ENCODE measurements at places on chromosomes 7 and 10. TPM values are rescaled to one million over a fixed set of nuclear protein-coding genes. Genes with fewer than 3 reads are reported as not detected.
A peak's percentile ranks its signal among the peaks of the same experiment; 100 is the strongest.

DNA sequence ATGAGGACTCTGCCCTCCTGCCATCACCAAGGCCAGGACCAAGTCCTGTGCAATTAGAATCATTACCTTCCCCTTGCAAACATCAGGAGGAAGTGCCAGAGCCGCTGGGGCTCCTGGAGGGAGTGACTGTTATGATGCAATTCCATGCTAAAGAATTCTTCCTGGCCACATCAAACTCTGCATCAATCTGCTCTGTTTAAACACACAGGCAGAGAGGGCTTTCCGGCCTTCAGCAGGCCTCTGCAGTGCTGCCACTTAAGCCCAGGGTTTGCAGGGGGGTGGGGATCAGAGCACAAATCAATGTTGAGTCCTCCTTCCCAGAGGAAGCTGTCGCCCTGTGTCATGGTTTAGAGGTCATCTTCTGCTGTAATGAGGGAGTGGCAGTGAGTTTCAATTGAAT, 58.1 kb downstream of the CTBP2 start:
- no peak overlapping the region for H3K27ac ChIP-seq
- H3K4me1 ChIP-seq: peaks cover 15% of the 10 kb centered on the region
- H3K4me3 ChIP-seq: no peak overlapping the region
- no peak for DNase-seq
- no peaks in the 10 kb centered on the region for H3K27me3 ChIP-seq

The CRYGN gene
- total RNA-seq: 0.09 TPM

GRCh38 chr10:75288140-75288711, 52.5 kb upstream of the COMTD1 start:
- H3K27ac ChIP-seq: no peak overlapping the region
- DNase-seq: no peak
- peaks cover 12% of the 10 kb centered on the region for H3K4me1 ChIP-seq
- H3K27me3 ChIP-seq: peaks cover 10% of the 10 kb centered on the region

- H3K36me3 ChIP-seq: peaks cover 67% of the 10 kb centered on the region
- H3K27ac ChIP-seq: no peak overlapping the region
- H3K27me3 ChIP-seq: no peaks in the 10 kb centered on the region
- no peak overlapping the region for H3K4me3 ChIP-seq
Observed at GRCh38 chr10:73859784-73860491, 14.4 kb downstream of the CAMK2G start.

The ARHGAP21 gene
- total RNA-seq: 63.7 TPM

- H3K27me3 ChIP-seq: no peaks in the 10 kb centered on the region
- H3K4me3 ChIP-seq: no peak overlapping the region
- peak; percentile 54 for DNase-seq
- no peak overlapping the region for H3K27ac ChIP-seq
- H3K36me3 ChIP-seq: no peaks in the 10 kb centered on the region
Observed at GRCh38 chr7:41504214-41504980, 198.5 kb downstream of the INHBA start.

DNA sequence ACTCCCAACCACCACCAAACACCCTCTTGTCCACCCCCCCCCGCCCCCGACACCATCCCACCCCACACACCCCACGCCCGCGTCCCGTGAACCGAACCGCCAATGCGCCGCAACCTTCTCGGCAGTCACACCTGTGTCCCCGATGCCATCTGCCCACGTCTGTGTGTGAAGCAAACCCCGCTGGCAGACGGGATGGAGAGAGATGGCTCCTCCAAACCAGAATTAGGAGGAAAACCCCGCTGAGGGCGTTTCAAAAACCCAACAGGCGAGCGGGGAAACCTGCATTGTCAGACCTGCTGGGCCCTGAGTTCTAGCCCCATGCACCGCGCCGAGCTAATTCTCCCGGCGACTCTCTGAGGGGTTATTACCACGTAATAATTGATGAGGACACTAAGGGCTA, 28.6 kb upstream of the KCNK18 start:
- no peaks in the 10 kb centered on the region for H3K36me3 ChIP-seq
- peaks cover 23% of the 10 kb centered on the region for H3K4me1 ChIP-seq
- no peak overlapping the region for H3K4me3 ChIP-seq
- no peak overlapping the region for H3K27ac ChIP-seq
- DNase-seq: no peak

- no peaks in the 10 kb centered on the region for H3K4me1 ChIP-seq
- no peak overlapping the region for H3K27ac ChIP-seq
- no peaks in the 10 kb centered on the region for H3K36me3 ChIP-seq
- no peaks in the 10 kb centered on the region for H3K27me3 ChIP-seq
Observed at GRCh38 chr7:118195837-118196474, 12.0 kb downstream of the LSM8 start.

DNA sequence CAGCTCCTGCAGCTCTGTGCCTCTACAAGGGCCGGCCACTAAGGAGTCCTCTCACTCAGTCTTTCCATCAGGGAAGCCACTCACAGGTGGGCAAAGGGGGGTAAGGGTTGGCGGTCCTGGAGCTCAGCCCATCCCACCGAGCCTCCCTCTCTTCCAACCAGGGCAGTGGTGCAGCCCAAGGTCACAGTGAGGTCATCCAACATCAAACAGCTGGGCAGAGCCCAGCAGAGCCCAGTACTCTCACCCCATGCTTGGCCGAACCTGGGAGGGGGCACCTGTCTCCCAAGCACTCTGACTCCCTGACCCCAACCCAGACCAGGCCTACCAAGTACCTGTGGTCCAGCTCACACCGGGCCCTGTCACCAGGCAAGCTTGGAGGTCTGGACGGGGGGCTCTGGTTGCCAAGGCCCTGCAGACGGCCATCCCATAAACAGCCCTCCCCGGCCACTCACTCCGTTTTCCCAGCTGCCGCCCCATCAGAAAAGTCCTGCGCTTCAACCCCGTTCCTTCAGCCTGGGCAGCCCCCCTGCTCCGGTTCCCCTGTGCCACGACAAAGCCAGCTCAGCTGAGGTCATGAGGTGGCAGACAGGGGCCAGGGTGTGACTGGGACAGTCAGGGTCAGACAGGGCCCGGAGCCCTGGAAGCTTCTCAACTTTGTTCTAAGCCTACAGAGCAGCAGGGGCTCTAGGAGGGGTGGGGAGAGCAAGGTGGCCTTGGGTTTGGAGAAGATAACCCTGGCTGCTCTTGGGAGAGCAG, 27.5 kb downstream of the PDGFA start:
- no peak overlapping the region for H3K27ac ChIP-seq
- no peak for DNase-seq
- H3K4me1 ChIP-seq: peaks cover 39% of the 10 kb centered on the region
- H3K27me3 ChIP-seq: no peaks in the 10 kb centered on the region
- no peak overlapping the region for H3K4me3 ChIP-seq

DNA sequence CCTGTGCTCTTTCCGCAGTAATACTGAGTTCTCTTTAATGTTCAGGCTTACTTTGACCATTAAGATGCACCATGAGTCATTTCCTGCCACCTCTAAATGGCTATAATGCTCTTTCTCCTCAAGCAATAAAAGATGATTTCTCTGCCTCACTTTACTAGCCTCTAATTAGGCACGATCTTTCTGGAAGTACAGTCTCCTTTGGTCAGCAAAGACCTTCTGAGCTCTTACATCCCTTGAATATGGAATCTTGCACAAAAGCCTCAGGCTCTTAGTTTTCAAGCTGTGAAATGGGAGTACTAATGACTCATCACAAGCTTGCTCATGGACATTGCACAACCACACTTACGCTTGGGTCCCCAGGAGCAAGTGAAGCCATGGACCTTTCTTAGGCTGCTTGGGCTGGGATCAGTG, 85.9 kb downstream of the FRMD4A start:
- H3K36me3 ChIP-seq: no peaks in the 10 kb centered on the region
- DNase-seq: no peak
- no peak overlapping the region for H3K4me3 ChIP-seq
- H3K27me3 ChIP-seq: peaks cover 7% of the 10 kb centered on the region

GRCh38 chr10:1403508-1404322, 333.6 kb downstream of the ADARB2 start:
- H3K27ac ChIP-seq: no peak overlapping the region
- no peak for DNase-seq
- peaks cover 4% of the 10 kb centered on the region for H3K27me3 ChIP-seq
- no peaks in the 10 kb centered on the region for H3K36me3 ChIP-seq
- H3K4me1 ChIP-seq: peaks cover 10% of the 10 kb centered on the region

The NPFFR1 gene
- not detected for total RNA-seq

- H3K27ac ChIP-seq: no peak overlapping the region
- peaks cover 6% of the 10 kb centered on the region for H3K4me1 ChIP-seq
- peaks cover 13% of the 10 kb centered on the region for H3K27me3 ChIP-seq
- H3K4me3 ChIP-seq: no peak overlapping the region
- no peaks in the 10 kb centered on the region for H3K36me3 ChIP-seq
Observed at GRCh38 chr7:133115596-133115995, 33.7 kb upstream of the CHCHD3 start.

- peak; percentile 95 for DNase-seq
- no peak overlapping the region for H3K4me3 ChIP-seq
- peaks cover 20% of the 10 kb centered on the region for H3K4me1 ChIP-seq
- H3K27ac ChIP-seq: peak overlapping the region; percentile 66
- no peaks in the 10 kb centered on the region for H3K36me3 ChIP-seq
Observed at GRCh38 chr10:126731610-126731990, 61.1 kb upstream of the C10orf90 start.

GRCh38 chr10:21934307-21934706, 69.2 kb downstream of the DNAJC1 start:
- no peaks in the 10 kb centered on the region for H3K27me3 ChIP-seq
- no peak for DNase-seq
- H3K4me1 ChIP-seq: no peaks in the 10 kb centered on the region
- H3K27ac ChIP-seq: no peak overlapping the region
- H3K4me3 ChIP-seq: no peak overlapping the region

DNA sequence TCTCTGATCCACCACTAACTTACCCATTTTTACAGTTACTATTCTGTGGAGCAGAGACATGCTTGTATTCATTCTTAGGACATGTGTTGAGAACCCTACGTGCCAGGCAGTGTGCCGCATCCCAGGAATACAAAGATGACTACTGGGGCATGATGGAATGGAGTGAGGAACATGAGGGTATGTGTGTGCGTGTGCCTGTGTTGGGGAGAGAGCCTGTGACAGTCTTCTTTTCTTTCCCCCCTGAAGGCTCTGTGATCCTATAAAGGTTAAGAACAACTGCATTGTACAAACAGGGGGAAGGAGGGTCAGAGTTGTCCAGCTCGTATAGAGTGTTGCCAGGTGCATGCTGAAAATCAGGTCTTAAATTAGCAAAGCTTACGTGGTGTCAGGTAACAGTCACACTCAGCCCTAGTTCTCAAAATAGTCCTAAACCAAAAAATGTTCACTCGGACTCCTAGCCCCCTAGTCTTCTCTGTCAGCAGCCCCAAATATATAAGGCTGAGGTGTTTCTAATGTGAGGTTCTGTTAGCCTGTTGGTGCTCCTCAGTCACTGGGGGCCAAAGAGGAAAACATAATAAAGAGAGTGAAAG, 161.9 kb downstream of the CELF2 start:
- no peak for DNase-seq
- no peaks in the 10 kb centered on the region for H3K27me3 ChIP-seq
- peak overlapping the region; percentile 10 for H3K27ac ChIP-seq

The CTTNBP2 gene
- total RNA-seq: 2.8 TPM

DNA sequence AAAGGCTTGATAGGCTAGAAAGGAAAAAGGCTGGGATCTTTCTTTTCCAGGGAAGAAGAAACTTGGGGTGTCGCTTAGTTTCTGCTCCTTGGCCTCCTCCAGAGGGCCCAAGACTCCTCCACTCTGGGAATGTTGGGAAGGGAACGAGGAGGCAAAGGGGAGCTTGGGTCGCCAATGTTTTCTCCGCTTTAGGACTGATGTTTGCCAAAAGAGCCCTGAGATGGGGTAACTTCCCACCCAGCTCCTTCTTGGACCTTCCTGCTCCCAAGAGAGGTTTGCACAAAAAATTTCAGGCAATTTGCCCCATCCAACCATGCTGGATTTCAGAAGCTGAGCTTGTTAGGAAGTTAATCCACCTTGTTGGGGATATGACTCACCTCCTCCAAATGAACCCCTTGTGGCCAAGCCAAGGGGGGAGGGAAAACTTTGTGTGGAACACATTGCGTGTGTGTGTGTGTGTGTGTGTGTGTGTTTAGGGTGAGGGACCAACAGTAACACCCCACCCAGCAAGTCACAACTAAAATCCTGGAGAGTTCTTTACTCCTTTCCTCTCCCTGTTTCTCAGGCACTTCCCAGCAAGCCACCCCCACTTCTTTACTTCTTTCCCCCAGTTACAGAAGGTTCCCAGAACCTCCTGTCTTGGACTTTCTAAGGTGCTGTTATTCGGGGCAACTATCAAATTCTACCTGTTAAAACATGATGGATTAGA, 8.7 kb upstream of the HOXA2 start:
- H3K27ac ChIP-seq: peak overlapping the region; percentile 94
- H3K27me3 ChIP-seq: peaks cover 31% of the 10 kb centered on the region
- peaks cover 18% of the 10 kb centered on the region for H3K36me3 ChIP-seq
- peaks cover 51% of the 10 kb centered on the region for H3K4me1 ChIP-seq

DNA sequence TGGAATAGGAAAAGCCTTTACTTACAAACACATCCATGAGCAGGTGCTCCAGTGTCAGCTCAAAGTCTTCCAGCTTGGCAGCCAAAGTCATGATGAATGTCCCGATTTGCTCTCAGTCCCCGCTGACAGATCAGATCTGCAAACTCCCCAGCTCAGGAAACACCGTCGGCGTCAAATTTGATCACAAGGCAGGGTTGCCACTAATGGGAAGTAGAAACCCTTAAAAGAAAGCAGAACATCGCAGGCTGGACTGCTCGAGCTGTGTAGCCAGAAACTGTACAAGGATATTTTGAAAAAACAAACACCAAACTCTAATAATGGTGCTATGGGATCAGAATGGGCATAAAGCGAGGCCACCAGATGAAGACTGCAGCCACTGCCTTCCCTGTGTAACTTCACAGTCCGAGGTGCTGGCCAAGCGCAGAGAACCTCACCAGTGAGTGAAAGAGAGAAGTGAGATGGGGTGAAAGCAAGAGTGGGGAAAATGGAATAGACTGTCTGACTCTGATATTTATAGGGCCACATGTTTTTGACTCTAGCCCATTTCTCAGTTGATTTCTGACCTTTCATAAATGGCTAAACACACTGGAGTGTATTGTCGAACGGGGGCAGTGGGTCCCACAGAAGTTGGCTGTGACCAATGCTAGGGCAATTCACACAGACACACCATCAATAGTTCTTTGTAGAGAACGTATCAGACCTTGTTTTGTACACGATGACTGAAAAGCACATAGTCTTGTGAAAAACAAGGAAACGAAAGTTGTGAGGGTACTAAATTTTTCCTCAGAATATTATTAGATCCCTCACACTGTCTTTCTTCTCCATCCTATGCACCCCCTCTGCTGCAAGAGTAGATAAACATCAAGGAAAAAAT, 306.2 kb downstream of the FRMD4A start:
- peaks cover 2% of the 10 kb centered on the region for H3K27me3 ChIP-seq
- no peaks in the 10 kb centered on the region for H3K36me3 ChIP-seq
- H3K27ac ChIP-seq: peak overlapping the region; percentile 48

- H3K36me3 ChIP-seq: no peaks in the 10 kb centered on the region
- H3K27me3 ChIP-seq: no peaks in the 10 kb centered on the region
- H3K27ac ChIP-seq: no peak overlapping the region
- no peaks in the 10 kb centered on the region for H3K4me1 ChIP-seq
- DNase-seq: no peak
Observed at GRCh38 chr10:13414855-13415254, 66.8 kb upstream of the SEPHS1 start.

The ERVW-1 gene
- total RNA-seq: 0.40 TPM

The TRIM73 gene
- 1.6 TPM for total RNA-seq

The VIPR2 gene
- 8.5 TPM for total RNA-seq

The GJC3 gene
- 0.53 TPM for total RNA-seq

GRCh38 chr7:51025668-51026067, 243.0 kb upstream of the GRB10 start:
- no peaks in the 10 kb centered on the region for H3K27me3 ChIP-seq
- H3K4me1 ChIP-seq: peaks cover 3% of the 10 kb centered on the region
- no peak overlapping the region for H3K27ac ChIP-seq
- no peak for DNase-seq

The GPR85 gene
- 1.2 TPM for total RNA-seq
